ENCODE measurements at places on chromosomes 1 and 21.

- no peak for DNase-seq
These were observed 30.1 kb upstream of the LAMC2 start for GRCh38 chr1:183155939-183156338.

GRCh38 chr1:212769459-212770167 lies 22.0 kb downstream of the NSL1 start:
- DNase-seq = no peak

GRCh38 chr1:183954496-183954895 lies 83.0 kb downstream of the COLGALT2 start:
- no peak for DNase-seq

DNA sequence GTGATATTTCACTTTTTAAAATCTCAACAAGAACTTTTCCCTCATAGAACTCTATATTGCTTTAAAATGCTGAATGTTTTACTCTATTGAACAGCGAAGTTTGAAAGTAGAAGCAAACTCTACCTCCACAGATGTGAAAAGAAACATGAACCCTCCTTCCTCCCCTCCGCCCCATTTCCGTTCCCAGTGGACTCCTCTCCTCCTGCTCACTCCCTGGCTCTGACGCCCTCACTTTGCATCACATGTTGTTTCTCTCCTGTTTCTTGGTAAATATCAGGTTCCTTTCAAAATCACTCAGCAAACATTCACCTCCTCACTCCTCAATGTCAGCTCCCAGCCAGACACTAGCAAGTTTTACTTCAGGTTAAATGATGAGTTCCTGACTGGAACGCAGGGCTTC lies 34.6 kb downstream of the KCNH1 start:
- DNase-seq = no peak

DNA sequence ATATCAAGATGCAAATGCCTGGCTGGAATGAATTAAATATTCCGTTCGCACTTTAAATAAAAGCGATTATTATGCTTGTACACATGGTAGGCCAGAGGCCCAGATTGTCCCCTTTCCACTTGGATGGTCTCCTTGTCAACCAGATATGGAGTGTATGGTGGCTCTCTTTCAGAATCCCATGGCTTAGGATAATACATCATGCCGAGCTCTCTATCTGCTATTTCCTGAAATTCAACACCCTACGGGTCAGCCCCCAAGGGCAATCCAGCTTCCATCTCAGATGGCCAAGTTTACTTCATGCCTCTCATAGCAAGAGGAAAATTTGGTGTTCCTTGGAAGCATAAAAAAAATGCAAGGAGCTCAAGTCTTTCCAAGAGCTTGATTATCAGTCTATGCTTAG lies 25.4 kb upstream of the FMO1 start:
- DNase-seq = no peak

DNA sequence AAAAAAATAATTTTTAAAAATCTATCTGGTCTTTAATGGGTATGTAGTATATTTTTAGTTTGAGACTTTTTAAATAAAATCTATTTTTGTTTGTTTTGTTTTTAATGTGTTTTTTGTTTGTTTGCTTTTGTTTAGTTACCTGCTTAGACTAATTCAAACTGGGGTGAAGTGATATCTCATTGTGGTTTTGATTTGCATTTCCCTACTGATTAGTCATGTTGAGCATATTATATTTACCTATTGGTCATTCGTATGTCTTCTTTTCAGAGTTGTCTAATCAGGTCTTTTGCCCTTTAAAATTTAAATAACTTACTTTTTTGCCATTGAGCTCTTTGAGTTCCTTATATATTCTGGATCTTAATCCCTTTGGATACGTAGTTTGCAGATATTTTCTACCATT lies 20.3 kb downstream of the CD1B start:
- DNase-seq = no peak

DNA sequence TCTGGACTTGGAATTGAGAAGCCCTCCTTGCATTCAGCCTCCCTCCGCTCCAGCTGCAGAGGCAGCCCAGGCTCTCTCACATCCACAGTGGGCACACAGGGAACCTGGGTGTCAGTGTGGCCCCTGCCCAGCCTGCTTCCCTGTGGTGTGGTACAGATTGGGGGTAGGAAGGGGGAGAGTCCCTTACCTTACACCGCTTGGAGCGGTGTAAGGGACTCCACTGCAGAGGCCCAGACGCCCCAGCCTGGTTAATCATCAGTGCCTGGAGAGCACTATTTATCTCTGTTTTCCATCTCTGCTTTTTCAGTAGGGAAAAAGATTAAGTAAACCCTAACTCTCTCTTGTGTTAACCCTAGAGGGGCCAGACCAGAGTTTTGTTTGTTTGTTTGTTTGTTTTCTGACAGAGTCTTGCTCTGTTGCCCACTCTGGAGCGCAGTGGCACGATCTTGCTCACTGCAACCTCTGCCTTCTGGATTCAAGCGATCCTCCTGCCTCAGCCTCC lies 803 bp upstream of the RHBG start:
- no peak for DNase-seq

DNA sequence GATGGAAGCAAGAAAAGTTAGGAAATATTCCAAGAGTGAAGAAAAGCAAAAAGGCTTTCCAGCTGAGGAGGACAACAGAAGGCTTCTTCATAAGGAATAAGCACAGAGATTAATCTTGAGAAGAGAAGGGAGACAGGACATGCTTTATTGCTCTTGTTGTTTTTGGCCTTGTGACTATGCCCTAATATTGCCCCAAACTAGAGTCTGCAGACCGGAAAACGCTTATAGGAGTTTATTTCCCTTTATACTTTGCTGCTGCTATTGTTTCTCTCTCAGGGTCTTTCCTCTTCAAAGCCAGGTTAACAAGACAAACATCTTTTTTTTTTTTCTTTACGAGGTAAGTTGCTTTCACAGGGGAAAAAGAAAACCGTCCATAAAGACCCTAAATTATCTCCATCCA lies 991.4 kb downstream of the ADGRL2 start:
- DNase-seq = no peak

GRCh38 chr21:17777072-17777765 lies 41.9 kb downstream of the C21orf91 start:
- DNase-seq = no peak

DNA sequence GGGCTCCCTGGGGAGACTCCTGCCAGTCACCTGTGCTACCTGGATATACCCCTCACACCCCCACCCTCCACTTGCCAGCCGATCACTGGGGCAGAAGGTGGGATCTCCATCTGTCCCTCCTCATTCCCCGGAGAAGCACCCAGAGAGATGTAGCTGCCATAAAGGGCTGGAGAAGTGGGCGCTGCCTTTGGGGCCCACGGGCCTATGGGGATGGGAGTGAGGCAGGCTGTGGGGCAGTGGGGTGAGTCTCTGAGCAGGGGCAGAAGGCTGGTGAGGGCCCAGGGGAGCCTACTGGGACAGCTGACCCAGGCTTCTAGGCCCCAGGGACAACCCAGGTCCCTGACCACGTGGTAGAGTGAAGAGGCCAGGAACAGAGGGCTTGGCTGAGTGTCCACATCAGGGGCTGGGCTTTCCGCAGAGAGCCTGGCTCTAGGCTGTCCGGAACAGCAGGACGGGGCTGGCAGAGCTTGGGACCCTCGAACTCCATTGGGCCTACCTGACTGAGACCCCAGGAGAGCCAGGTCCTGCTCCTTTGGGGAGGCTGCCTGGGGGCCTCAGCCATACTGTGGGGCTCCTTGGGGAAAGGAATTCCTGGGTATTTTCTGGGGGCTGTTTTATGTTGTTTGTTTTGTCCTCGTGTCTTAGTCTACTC lies 205.9 kb upstream of the VAMP3 start:
- no peak for DNase-seq

- DNase-seq = no peak
These were observed 38.0 kb upstream of the COL18A1 start for GRCh38 chr21:45366931-45367401.

DNA sequence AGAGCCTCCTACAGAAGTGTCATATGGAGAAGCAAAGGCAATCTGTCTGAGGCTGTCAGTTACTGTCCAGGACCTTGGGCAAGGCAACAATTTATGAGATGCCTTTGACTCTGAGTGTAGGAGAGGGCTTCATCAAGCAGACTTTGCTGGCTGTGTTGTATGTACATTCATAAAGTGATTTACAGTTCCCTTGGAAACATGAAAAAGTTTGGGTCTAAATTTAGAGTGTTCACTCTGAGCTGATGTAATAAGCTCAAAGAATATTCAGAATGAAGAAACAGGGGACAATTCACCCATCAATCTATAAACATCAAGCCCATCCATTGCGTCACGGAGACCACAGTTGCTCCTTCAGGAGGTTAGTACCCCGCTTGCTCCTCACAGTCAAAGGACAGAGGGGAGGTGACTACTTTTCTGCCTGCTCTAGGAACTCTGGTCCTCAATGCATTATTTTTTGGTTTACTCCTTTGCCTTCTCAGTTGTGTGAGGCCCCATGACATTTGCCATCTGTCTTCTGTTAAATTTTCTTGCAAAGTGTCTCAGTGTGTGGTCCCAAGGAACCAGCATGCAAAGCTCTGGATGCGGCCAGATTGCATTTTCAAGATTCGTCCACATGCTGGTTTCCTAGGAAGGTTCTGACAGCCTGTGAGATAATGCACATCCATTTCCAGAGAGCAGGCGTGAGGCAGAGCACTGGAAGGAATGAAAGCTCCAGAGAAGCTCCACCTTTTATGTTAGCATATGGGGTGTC lies 241.1 kb upstream of the KIAA0040 start:
- DNase-seq = no peak

DNA sequence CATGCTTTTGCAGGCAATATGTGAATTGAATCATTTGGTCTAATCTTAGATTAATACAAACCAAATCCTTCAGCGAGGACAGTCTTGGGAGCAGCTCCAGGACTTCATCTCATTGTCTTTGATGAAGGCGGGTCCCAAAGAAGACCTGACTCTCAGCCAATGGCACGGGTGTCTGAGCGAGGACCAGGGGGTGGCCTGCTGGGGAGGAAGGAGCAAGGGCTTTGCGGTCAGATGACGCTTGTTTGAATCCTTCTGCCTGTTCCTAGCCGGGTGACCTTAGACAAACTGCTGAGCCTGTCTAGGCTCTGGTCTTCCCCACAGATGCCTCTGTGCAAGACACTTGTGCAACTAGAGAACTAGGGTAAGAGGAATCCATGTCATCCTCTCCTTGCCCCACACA lies 312.1 kb upstream of the VAMP3 start:
- no peak for DNase-seq

DNA sequence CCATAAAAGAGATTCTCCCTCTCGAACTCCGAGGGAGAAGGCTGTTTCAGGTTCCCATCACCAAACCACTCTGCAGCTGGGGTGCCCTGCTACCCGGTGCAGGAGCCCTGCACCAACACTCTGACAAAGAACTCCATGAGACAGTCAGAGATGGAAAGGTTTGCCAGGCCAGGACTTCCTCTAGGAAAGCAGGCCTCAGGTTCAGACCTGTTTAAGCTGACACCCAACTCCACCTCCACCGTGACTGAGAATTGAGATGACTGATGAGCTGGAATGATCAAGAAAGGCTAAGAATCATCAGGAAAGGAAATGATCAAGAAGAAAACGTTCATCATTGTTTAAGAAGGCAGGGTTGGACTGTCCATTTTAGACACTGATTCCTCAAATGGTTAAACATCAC lies 46.2 kb upstream of the KCNE1 start:
- no peak for DNase-seq

- no peak for DNase-seq
These were observed 170.0 kb downstream of the GRIK3 start for GRCh38 chr1:36864182-36864822.

GRCh38 chr1:8704866-8705506 lies 112.5 kb downstream of the RERE start:
- no peak for DNase-seq

- no peak for DNase-seq
These were observed 318.9 kb downstream of the AJAP1 start for GRCh38 chr1:4973341-4973740.

DNA sequence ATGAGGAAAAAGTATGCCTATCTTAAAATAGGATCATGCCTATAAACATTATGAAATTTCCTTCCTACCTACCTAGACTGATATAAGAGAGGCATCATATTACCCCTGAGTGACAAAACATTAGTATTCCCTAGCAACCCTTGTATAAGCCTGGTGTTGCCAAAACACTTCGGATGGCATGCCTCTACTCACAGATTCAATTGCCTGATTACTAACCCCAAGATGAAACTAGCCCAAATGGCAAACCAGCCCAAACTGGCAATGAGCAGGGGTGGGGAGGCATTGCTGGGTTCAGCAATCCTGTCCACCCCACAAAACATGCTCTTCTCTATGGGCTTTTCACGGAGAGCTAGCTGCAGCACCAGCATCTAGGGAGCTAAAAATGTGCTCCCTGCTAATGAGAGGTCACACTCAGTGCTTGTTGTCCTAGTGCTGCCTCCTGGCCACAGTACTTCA lies 13.9 kb downstream of the PALMD start:
- no peak for DNase-seq

DNA sequence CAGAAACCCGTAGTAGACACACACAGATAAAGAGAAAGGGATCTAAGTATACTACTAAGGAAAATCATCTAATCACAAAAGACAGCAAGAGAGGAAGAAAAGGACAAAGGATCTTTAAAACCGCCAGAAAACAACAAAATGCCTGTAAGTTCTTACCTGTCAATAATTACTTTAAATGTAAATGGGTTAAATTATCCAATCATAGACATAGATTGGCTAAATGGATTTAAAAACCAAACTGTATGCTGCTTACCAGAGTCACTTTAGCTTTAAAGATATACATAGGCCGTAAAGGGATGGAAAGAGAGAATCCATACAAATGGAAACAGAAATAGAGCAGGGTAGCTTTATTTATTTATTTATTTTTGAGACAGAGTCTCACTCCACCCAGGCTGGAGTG lies 44.0 kb downstream of the FLVCR1 start:
- DNase-seq = no peak

DNA sequence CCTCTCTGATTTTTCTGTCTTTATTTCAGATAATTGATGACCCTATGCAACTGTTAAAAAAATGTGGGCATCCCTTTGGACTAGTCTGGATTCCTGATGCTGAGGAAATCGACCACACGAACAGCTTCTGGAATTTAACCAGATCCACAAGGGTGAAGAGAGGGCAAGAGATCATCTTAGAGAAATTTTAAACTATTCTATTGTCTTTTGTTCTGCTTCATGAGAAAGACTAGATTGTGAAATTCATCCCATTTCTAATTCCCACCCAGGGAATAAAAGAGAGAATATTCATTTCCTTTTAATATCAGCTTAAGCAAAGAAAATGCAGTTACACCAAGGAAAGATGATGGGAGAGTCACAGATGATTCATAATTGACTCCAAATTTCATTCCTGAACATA lies 71.8 kb downstream of the DUSP10 start:
- peak; percentile 52 for DNase-seq

DNA sequence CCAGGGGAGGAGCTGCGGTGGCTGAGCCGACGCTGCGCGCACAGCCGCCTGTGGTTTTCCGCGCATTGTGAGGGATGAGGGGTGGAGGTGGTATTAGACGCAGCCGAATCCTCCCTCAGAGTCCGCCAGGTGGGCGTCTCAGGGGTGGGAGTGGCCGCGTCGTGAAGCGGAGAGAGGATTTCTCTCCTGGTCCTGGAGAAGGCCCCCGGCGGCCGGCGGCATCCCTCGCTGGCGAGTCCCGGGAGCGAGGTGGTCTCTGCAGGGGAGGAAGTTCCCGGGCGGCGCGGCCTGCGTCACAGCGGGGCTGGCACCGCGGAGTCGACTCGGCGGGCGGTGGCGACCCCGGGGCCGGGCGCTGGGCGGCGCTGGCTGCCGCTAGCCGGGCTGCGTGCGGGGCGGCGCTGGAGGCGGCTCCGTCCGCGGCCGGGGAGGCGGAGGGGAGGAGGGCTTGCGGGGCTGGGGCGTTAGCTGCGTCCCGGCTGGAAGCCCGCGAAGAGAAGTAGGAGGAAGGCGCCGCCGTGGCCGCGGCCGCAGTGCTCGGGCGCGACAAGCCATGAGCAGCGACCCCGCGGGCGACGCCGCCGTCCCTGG lies at the start of gene LRRC8C:
LRRC8C (plus strand) TSS at position 464 of the 591 bp plus-strand sequence. CDS start 53,354 bp downstream, outside the sequence.
- DNase-seq = peak; percentile 52

All from fibroblast of skin of left quadriceps (primary cell).